Effector memory CD8-positive, alpha-beta T cell (primary cell): ENCODE measurements at places on chromosomes 1 and 21.

GRCh38 chr1:165858967-165859845 is 31.8 kb downstream of the UCK2 start:
- DNase-seq = no peak

GRCh38 chr1:51592711-51593110 is 24.2 kb upstream of the OSBPL9 start:
- DNase-seq = no peak

GRCh38 chr1:244881552-244882280 is 17.4 kb upstream of the HNRNPU start:
- DNase-seq = no peak

GRCh38 chr1:18526436-18527275 is 45.9 kb downstream of the KLHDC7A start:
- no peak for DNase-seq

- DNase-seq = no peak
Measured at GRCh38 chr21:33286600-33287456, 20.7 kb downstream of the IL10RB start.

- no peak for DNase-seq
Measured at GRCh38 chr1:113416496-113416895, 26.2 kb downstream of the MAGI3 start.

- no peak for DNase-seq
Measured at GRCh38 chr1:183764981-183765380, 39.9 kb upstream of the RGL1 start.

- DNase-seq = peak; percentile 57
Measured at GRCh38 chr1:150561974-150562445, 12.8 kb downstream of the ADAMTSL4 start.

GRCh38 chr21:35637431-35637830 is 422.9 kb downstream of the SETD4 start:
- no peak for DNase-seq

DNA sequence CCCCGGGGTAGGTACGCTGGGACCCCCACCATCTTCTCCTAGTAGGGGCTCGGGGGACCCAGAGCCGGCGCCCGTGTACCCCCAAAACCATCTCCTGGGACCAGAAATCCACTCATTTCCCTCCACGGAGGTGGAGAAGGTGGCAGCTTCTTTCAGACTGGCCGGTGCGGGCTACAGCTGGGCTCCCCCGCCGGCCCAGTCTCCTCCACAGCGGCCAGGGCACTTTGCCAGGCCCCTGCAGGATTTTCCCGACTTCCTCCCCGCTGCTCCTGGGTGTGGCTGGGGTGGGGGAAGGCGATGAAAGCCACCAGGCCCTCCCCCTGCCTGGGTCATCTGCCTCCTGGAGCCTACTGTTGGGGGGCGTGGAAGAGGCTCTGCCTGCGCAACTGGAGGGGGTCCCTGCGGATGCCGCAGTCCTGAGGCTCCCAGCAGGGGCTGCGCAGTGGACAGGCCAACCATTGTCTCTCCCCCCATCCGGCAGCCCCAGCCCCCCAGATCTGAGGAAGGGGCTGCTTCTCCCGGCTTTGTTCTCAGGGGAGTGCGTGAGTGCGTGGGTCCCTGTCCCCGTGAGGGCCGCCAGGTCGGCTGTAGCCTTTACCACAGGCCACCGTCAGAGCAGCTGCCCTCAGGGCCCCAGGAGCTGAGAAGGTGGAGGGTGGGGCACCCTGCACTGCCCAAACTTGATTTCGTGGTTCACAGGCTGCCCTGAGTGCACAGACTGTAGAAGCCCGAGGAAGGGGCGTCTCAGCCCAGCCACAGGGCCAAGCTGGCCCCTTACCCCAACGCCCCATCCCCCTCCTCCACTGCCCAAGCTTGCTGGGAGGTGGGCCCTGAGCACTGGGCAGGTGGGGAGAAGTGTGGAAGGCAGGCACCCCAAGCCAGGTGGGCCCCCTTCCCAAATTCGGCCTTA is 1.3 kb downstream of the AGRN start:
- DNase-seq = no peak

GRCh38 chr1:1683104-1683905 is 9.3 kb downstream of the SLC35E2B start:
- DNase-seq = no peak

DNA sequence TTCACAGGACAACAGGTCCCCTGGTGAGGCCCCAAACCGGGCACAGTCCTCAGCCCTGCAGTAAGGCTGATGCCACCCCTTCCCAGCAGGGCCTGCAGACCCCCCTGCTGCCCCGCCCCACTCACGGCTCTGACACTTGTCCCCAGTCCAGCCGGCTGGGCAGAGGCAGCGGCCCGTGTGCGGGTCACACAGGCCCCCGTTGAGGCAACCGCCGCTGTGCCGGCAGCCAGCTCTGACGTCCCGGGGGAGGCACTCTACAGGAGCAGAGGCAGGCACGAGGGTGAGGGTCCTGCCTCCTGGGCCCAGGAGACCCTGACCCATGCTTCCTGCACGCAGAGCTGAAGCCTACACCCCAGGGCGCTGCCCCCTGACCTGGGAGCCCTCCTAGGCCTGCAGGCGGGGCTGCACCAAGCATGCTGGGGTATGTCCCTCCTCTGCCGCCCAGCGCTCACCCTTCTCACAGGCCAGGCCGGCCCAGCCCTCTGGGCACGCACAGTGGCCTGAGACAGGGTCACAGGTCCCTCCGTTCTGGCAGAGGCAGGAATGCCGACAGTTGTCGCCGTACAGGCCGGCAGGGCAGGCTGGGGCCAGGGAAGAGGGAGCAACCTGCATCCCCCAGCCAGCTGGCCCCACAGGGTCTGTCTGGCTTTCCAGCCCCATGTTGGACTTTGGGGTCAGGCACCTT is 43.9 kb downstream of the ARHGEF16 start:
- DNase-seq = no peak

- DNase-seq = no peak
Measured at GRCh38 chr1:11053758-11054137, 6.1 kb downstream of the SRM start.

GRCh38 chr1:221823149-221823548 is 81.3 kb upstream of the DUSP10 start:
- no peak for DNase-seq

- no peak for DNase-seq
Measured at GRCh38 chr1:235275223-235275622, 52.8 kb downstream of the ARID4B start.

DNA sequence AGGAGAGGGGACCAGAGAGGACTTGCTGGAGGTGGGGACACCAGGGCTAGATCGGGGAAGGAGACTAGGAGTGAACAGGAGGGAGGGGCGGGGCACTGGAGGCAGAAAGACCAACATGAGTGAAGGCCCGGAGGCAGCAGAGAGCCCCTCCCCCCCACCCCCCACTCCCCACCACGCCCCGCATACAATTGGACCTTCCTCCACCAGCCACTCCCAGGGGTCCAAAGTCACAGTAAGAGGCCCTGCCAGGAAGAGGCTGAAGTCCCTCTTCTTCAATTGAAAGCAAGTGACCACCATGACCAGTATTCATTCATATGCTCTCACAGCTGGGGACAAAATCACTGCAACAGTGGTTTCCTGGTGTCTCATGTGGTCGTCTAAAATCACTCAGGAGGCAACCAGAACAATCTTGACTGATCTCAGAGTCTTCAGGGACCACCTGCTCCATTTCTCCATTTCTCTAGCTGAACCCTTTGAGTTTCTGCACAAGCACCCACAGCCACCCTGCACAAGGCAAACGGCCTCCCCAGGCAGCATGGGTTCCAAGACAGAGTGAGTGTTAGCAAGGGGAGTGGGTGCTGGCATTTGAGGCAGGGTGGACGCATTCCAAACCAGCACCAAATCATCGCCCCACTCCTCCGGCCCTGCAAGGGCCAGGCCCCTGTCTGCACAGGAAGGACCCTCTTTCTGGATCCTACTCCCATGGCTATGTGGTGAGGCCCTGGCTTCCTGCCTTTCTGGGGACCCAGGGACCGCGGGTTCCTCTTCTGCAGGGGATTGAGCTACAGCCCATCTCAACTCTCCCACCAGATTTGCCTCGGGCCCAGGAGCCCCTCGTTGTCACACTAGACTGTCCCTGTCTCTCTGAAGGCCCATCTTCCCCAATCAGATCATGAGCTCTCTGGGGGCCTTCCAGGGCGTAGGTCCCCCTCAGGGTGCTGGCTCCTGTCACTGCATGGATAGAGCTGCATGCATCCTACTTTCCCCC is 17.0 kb downstream of the LAPTM5 start:
- DNase-seq = no peak

GRCh38 chr1:241531195-241532161 is 700 bp upstream of the KMO start:
- no peak for DNase-seq

- DNase-seq = no peak
Measured at GRCh38 chr21:35475009-35475408, 425.9 kb upstream of the RUNX1 start.

- no peak for DNase-seq
Measured at GRCh38 chr1:38183096-38183495, 136.5 kb upstream of the POU3F1 start.
